Activated CD8-positive, alpha-beta memory T cell treated with anti-CD3 and anti-CD28 coated beads for 1 hour (primary cell): ENCODE measurements at places on chromosomes 7 and 10.

DNA sequence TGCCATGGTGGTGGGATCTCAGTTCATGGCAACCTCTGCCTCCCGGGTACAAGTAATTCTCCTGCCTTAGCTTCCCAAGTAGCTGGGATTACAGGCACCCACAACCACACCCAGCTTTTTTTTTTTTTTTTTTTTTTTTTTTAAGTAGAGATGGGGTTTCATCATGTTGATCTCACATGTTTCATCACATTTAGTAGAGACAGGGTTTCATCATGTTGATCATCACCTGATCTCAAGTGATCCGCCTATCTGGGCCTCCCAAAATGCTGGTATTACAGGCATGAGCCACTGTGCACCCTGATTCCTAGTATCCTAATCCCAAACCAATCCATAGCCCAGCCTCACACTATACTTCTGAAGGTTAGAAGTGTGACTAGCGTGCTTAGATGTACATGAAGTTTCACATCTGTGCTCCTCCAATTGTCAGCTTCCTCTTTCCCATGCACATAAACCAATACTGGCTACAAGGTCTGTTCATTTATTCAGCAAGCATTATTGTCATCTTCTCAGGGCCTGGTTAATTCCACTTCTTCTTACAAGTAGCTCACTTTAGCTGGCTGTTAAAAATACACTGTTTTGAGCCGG, 6.8 kb upstream of the NAT16 start:
- DNase-seq = no peak

DNA sequence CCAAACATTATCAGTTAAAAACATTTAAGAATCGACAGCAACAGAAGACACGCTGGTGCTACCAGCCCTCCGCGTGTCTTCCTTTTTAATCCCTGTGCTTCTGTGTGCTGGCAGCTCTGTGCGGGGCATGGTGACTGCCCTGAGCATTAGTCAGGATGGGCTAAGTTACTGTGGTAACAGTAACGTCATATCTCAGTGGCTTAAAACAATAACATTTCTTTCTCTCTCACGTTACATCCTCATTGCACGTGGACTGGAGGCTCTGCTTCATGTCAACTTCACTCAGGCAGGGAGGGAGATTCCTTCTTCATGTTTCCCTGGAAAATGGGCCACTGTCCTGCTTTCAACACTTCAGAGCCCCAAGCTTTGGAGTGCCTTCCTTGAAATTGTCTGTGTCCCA, 378.5 kb downstream of the CCSER2 start:
- DNase-seq = no peak

- no peak for DNase-seq
These were observed 146.2 kb downstream of the PAXIP1 start for GRCh38 chr7:154856733-154857132.

DNA sequence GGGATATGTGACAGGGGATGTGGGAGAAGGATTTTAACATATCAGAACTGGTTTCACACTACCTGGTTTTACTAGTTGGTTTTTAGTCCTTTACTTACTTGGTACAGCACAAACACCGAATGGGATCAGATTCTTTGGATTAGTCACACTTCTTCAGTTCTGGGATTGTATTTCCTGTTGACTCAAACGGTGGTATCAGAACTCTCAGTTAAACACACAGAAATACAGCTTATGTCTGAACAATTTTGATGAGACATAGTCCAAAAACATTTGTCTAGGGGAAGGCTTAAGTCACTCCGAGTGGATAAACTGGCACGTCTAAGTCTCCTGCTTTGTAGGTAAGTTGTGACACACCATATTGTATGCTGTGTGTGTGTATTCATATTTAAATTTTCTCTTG, 480.5 kb downstream of the PHTF2 start:
- DNase-seq = no peak

- no peak for DNase-seq
These were observed 4.0 kb upstream of the SMARCD3 start for GRCh38 chr7:151252561-151252835.

- no peak for DNase-seq
These were observed 3.4 kb downstream of the LRRC27 start for GRCh38 chr10:132335189-132336063.

GRCh38 chr7:37993060-37993501, 72.6 kb downstream of the EPDR1 start:
- DNase-seq = no peak

DNA sequence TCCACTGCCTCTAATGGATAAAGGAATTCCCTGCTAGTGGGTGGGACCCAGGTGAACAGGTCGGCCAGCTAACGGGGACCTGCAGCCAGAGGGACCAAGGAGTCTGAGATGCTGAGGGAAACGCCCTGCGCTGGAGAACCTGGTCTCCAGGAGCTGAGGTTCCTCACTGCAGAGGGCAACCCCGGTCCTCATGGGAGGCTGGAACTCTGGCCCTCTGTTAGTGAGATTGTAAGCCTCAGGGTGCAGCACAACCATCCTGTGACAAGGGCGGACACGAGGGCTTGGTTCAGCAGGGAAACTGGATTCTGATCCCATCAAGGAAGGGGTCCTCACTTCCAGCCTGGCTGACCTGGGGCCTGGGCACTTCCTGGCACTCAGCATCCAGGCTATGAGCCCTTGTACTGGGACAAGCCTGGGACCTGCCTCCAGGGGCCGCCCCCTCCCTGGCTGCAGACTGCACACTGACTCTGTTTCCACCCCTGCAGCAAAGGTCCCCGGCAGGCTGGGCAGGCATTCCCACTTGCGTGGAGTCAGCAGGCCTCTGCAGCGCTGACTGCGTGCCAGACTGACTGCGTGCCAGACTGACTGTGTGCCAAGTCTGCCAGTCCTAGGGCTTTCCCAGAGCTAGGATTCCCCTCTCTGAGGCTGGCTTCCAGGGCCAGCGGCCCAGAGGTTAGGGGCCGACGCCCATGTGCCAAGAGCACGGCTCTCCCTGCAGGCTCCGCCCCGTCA, 143.2 kb downstream of the MAPK8 start:
- no peak for DNase-seq

GRCh38 chr10:113264333-113265131, 288.3 kb upstream of the HABP2 start:
- DNase-seq = no peak

DNA sequence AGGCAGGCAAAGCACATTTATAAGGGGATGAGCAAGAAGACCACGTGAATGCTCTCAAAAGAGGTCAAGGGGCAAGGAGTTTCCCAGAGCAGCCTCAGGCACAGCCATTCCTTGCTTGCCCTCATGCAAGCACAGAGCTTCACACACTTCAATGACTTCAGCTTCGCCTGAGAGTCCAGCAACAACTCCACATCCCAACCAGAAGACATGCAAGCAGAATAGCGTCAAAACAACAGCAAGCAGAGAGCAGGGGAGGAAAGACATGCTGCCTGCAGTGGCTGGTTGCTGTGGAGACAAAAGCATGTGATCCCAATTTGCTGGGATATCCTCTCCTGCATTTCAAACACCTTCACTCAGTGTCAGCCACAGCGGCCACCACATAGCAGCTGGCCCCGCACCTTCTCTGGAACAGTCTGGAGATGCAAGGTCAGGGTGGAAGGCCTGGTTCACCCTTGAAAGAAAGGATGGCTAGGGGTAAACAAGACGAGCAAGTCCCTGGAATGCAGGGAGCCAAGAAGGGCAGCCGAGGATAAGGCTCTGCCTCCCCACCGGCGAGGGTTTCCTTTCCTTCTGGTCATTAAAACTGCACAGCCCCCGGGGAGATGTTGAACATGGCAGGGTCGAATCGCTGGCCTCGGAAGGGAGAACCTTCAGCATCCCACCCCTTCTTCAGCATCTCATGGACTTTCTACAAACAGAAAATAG, 60.2 kb upstream of the CAMK2B start:
- DNase-seq = no peak

DNA sequence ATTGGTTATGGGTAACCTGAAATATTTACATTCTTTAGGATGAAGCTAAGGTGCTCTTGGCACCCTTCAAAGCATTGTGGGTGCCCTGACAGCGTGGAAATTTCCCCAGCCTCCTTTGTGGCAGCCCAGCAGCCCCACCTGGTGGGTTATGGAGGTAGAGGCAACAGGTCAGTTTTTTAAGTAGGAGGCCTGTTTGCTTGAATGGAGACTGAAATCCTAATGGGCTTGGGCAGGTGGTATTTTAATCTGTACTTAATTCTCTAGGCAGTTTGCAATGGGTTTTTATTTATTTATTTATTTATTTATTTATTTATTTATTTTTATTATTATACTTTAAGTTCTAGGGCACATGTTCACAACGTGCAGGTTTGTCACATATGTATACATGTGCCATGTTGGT, 139.4 kb downstream of the EPC1 start:
- DNase-seq = peak; percentile 32

DNA sequence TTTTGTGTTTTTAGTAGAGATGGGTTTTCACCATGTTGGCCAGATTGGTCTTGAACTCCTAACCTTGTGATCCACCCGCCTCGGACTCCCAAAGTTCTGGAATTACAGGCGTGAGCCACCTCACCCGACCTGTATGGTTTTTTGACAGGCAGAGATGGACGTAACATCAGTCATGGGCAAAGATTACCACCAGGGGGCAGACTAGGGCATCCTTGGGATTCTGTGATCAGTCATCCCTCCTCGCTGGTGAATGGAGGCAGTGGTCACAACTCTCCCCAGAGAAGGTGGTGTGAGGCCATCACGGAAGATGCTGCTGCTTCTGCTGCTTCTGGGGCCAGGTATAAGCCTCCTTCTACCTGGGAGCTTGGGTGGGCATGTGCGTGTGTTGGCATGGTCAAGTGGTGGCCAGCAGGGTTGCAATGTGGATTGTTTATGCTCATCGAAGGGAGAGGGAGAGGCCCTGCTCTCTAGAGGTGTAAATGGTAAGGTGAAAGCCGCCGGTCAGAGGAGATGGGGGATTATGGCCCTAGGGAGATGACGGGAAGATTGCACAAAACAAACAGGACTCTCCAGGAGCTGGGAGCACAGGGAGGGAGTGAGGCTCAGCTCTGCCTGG, 122.7 kb upstream of the PRSS1 start:
- peak; percentile 33 for DNase-seq

GRCh38 chr7:99562832-99563231, 4.4 kb downstream of the ZNF655 start:
- no peak for DNase-seq

DNA sequence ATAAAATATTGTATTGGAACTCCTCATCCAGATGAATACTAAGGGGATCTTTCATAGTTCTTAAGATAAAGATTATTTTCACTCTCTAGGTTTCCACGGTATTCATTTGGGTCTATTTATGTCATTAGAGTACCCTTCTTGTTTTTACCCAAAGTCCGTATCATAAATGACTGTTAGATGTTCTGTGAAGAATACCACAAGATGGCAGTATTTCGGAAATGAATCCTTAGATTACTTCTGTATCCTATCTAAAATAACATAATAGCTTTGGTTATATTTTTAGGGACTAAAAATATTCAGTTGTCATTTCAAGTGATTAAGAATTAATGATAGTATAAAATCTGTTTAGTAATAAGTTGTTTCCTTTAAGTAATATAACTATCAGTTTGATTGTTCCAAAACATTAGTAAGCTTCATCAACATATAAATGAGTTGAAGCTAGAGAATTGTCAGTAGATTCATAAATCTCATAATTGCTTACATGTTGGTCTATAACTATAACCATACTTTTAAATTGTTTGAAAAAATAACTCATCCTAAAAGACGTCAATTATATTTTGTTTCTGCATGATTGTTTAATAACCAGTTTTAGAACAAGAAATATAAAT, 337.5 kb upstream of the KCND2 start:
- DNase-seq = no peak

DNA sequence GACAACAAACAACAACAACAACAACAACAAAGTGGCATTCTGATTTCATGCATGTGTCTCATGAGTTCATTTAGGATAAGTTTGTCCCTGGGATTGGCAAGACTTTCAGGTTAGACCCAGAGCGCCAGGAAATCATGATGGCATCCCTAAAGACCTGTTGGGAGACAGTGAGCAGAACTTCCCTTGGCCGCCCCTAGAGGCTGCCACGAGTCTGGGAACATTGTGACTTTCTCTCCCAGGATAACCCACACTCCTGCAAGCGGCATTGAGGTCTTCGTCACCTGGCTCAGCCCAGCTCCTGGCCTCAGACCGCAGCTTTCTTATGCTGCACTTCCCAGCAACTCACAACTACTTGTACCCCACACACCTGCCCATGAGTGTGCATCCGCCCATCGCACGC, 80.5 kb upstream of the RNF32 start:
- DNase-seq = no peak

DNA sequence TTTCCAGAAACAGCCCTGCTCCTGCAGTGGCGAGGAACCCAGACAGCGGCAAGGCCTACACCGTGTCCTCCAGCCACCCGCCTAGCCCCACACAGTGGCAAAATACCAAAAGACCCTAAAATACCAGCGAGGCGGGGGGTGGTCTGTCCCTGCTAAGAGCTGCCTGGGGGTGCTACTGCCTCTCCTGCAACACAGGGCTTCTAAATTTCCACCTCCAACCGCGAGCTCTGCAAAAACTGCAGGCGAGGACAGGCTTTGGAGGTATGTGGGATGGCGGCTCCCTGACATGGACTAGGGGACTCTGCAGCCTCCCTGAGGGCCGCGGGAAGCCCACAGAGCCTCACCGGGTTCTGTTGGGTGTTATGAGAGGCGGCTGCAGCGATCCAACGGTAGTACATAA, 122.3 kb downstream of the WDR37 start:
- DNase-seq = no peak

DNA sequence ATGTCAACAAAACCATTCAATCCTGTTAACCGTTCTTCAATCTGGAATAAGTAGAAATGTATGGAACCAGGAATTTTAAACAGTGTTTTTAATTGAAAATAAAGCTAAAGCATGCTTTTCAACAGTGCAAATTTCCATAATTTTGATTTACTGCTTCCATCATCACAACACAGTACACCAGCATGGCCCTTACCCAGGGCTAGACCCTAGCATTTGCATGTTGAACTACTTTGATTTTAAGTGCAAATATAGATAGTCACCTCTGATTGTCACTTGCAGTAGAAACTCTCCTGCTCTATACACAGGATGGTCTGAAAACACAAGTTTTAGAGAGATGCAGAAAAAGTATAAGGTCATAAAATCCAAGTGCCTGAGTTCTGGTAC, 12.1 kb downstream of the SKIDA1 start:
- no peak for DNase-seq
